LHCN-M2 (cell line): ENCODE measurements at places on chromosomes 16 and 17. TPM values are rescaled to one million over a fixed set of nuclear protein-coding genes. Genes with fewer than 3 reads are reported as not detected.

- no peak for DNase-seq
Measured at GRCh38 chr16:27353853-27354252, 40.1 kb downstream of the IL4R start.

GRCh38 chr16:69438465-69438864, 14.0 kb downstream of the CYB5B start:
- DNase-seq, result no peak

AIPL1 gene
- not detected in 2 replicates for total RNA-seq

CHST4 gene
- 0.17 TPM in 1 of 2 replicates, not detected in the other for total RNA-seq

- DNase-seq, result peak; percentile 38
Measured at GRCh38 chr17:2259769-2260536, 43.6 kb downstream of the SMG6 start.

- DNase-seq, result no peak
Measured at GRCh38 chr17:73492125-73492820, 152.0 kb downstream of the SDK2 start.

GRCh38 chr16:80417706-80418271, 123.0 kb upstream of the DYNLRB2 start:
- DNase-seq, result no peak

DNA sequence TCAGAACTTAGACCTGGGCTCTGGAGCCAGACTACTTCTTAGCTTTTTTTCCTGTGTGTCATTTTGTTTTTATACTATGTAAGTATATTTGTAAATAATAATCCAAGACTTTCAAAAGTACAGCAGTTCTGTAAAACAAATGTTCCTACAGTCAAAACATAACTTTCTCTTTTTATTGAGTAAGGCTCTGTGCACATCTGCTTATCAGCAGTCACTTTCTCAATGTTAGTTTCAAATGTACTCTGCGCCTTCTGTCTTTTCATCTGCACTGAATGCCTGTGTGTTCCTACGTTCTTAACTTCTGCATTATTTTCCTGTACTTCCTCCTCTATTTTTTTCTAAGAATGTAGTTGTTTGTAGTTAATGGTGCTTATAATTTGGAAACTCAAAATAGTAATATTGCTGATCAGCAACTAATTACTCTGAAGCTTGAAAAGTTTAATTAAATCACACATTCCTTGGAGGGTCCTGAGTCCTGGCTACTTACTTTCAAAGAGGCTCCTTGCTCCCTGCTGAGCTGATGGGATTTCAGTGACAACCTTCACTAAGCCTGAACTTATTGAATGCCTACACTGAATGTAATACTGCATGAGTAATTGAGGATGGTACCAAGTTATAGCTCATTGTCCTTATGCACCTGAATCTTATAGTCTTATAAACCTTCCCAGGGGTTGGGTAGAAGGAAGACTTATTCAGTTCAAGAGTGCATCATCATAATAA, 329.9 kb downstream of the KCNJ2 start:
- no peak for DNase-seq

MEIOB gene
- not detected in 2 replicates for total RNA-seq

PHKB gene
- total RNA-seq, result 30.7 and 35.2 TPM in 2 replicates
